T-helper 1 cell (primary cell): ENCODE measurements at places on chromosomes 3 and 15.

DNA sequence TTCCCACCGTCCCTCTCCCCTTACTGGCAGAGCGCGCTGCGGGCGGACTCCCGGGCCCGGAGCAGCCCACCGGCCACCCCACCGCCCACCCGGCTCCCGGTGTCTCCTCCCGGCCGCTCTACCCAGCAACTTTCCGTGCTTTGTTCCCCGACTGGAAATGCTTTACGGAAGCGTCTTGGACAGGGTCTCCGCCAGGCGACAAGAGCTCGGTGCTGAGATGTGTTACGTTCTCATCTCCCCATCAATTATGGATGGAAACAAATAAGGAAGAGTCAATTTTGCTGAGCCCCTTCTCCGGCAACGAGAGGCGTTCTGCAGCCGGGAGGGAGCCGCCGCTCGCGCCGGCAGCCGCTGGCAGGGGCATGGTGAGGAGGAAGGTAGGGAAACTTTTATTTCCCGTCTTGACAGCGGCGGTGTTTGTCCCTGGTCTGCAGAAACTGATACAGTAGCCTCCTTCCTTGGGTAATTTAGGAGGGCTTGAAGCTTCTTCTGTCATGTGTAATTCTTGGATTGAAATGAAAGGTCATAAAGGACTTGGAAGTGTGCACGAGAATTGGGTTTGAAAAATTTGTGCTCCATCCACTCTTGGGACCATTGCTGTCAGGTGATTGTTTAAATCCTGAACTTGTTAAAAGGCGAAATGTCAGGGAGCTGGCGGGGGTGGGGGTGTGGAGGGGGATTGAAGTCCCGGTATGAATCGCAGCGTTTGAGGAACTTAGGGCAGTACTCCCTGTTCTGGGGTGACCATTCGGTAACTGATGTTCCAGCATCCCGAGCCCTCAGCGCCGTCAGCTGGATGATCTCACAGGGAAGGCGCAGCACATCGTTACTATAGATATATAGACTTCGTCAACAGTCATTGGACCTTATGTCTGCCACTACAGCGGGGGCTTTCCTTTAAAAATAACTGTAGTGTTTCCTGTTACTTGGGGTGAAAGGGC is 1.5 kb downstream of the SEMA6D start:
- no peak for DNase-seq

- no peak for DNase-seq
Observed at GRCh38 chr15:70375586-70375985, 277.9 kb upstream of the TLE3 start.

DNA sequence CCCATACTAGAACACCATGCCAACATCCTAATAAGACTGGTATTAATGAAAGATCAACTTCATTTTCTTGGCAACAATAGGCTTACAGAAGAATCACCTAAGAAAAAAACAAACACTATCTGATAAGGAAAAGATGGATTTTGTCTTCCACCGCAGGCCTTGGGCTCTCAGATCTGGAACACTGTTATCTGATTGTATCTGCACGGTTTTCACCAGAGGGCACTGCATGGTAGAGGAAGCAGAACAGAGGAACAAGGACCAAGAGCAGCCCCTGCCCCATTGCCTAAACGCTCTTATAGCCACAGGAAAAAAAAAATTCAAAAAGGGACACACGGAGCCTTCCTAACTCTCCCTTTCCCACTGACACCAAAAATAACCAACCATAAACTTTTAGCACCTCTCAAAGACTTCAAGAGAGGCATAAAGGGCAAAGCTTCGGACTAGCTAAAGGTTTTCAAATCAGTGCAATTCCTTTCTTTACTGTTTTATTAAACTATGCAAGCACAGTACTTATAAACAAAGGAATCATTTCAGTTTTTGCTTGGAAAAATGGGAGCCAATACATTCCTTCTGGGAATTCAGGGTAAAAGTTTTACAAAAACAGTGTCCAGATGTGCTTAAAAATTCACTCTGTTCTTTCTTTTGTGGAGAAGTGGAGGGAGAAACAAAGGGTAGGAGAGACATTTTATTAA is 23.3 kb downstream of the IL17RD start:
- DNase-seq, result no peak

- no peak for DNase-seq
Observed at GRCh38 chr3:196662033-196662432, 22.5 kb downstream of the NRROS start.

GRCh38 chr3:9400616-9401015 is 3.2 kb downstream of the SETD5 start:
- no peak for DNase-seq

DNA sequence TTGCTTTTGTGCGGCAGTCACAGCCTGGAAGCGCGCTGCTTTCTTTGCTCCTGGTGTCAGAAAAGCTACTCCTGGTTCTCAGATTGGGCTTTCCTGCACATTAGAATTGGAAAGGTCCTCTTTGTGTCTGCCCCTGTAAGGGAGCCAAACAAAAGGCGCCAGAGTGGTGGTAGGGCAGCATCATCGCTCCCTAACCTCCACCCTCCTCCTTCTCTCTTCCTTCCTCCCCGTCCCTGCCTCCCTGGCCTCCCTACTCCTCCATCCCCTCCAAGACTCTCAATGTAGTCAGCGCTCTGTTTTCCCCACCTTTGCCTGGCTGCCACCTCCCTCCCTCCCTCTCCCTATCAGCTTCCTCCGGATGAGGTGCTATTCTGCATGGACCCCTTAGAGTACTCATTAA is 65.3 kb downstream of the SH3GL3 start:
- DNase-seq, result no peak

DNA sequence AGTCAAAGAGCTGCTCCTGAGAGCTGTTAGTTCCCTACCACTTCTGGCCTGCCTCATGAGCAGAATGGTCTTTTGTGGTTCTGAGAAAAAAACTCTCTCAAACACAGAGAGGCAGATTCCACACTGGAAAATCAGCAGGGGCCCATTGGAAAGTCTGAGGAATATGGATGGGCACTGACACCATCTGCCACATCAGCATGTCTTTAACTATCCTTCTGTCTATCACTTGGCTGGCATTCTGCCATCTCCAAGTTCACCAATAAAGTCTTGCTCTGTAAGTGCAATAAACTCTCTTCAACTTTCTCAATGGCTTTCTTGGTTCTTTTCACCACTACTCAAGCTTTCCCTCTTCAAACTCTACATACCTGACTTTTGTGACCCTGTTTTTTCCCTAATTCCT is 101.3 kb upstream of the GALNT15 start:
- DNase-seq, result no peak

GRCh38 chr3:74267588-74268184 is 346.8 kb downstream of the CNTN3 start:
- DNase-seq, result no peak

DNA sequence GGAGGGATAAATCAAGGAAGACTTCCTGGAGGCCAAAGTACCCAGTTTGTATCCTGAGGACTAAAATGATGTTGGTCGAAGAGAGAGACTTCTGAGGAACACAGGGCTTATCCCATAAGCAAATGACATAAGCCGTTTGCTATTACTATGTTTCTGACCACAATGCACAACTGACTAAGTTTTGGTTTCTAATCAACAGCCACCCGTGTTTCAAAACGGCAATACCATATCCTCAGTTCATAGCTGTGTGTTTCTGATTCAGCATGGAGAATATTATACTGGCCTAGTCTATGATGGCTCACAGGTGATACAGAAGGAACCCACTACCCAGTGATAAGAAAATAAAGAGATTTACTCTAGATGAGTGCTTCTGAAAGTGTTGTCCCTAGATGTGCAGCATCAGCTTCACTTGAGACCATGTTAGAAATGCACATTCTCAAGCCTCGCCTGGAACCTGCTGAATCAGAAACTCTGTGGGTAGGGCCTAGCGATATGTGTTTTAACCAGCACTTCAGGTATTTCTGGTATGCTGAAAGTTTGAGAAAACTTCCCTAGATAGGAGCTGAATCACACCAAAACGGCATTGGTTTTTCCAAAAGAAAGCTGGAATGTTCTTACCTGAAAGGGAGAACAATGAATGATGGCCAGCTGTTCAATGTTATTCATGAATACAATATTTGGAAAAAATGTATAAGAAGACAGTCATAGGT is 639.7 kb upstream of the NR2F2 start:
- no peak for DNase-seq

- DNase-seq, result no peak
Observed at GRCh38 chr3:129610276-129610675, 3.8 kb upstream of the PLXND1 start.

DNA sequence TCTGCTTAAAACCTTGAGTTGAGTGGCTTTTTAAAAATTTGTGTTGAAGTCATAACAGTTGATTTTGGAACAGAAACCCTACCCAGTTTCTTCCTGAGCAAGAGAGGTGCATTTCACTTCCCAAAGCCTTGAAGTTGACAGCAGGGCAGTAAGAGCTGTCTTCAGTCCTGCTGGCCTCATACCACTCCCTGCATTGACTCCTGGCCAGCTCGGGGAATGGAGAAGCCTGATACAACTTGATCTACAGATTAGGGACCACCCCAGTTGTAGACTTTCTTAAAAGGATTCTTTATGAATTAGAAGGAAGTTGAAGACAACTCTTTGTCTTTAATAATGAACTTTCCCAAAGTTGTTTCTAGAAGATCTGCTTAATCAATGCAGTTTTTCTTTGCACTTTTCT is 90.6 kb upstream of the FLNB start:
- no peak for DNase-seq

GRCh38 chr3:55611121-55611520 is 124.0 kb upstream of the WNT5A start:
- DNase-seq, result no peak
